ENCODE measurements at places on chromosomes 1 and 21.

- DNase-seq, result no peak
These were observed 33.5 kb downstream of the CTBS start for GRCh38 chr1:84540759-84541158.

GRCh38 chr1:147214325-147214724, 10.8 kb downstream of the FMO5 start:
- DNase-seq, result no peak

DNA sequence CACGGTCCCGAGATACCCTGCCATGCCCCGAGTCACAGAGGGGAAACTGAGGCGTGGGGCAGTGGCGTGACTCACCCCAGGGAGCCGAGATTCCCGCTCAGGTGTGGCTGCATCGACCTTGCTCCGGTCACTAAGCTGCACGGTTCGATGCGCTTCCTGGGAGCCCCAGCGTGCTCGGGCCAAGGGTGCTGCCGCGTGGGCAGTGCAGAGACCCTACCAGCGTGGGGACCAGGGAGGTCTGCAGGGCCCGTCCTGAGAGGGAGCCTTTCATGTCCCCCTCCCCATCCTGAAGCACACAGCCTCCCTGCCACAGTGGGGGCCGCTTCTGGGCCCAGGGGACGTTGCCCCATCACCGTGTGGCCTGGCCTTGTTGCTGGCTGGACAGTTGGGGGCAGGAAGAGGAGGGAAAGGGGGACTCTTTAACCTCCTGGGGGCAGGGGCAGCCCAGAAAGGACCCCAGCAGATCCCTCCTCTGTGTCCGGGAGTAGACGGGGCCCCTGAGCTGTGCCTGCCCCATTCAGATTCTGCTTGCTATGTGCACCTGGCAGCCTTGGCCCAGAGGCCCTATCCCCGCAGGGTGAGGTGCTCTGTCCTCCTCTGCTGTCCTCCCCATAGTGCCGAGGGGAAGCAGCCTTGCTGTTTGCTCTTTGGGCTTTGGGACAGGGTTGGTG, 52.3 kb downstream of the COL18A1 start:
- no peak for DNase-seq

- peak; percentile 50 for DNase-seq
These were observed 559 bp downstream of the BACH1 start for GRCh38 chr21:29299046-29299915.

DNA sequence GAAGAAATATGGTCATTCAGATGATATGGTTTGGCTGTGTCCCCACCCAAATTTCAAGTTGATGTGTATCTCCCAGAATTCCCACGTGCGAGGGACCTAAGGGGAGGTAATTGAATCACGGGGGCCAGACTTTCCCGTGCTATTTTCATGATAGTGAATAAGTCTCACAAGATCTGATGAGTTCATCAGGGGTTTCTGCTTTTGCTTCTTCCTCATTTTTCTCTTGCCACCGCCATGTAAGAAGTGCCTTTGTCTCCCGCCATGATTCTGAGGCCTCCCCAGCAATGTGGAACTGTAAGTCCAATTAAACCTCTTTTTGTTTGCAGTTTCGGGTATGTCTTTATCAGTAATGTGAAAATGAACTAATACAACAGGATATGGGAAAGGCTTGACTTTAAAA, 1.4 kb upstream of the DPM3 start:
- DNase-seq, result no peak

DNA sequence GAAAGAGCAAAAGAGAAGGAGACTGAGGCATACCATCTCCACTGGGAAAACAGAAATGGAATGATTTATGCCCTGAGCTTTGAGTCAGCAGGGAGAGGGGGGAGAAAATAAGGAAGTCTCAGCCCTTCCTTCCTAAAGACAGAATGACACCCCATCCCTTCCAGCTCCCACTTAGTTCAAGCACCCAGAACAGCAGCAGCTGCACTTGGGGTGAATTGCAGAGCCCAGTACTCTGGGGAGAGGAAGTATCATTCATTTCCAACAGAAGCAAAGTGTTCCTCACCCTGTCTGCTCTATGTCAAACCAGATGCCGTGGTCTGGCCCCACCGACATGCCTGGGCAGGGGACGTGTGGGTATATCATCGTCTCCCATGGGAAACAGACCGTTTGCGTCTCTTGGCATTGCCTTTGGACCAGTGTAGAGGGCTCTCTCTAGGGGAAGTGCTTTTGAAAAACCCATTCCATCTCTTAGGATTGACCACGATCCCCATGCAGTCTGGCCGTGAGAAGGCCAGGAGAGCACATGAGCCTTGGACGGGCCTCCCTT, 1.1 kb upstream of the KCNJ15 start:
- DNase-seq, result no peak

DNA sequence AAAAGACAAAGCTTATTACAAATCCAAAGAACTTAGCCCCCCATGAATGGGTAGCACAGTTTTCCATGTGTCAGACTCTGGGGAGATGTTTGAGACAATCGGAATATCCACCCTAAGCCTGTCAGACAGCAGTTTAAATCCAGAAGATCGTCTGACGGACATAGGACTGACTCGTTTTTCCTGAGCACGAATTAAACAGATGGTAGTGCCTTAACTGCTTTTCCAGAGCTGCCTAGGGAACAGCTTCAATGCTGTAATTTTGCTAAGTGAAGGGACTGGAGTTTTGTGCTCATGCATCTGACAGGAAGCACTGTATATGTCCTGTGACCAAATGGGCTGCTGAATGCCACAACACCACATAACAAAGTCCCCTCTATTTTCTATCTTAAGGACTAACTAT, 48.6 kb downstream of the PCNX2 start:
- DNase-seq, result no peak

- no peak for DNase-seq
These were observed 22.8 kb upstream of the SGIP1 start for GRCh38 chr1:66511118-66511517.

GRCh38 chr1:33653226-33653625, 180.8 kb downstream of the ZSCAN20 start:
- DNase-seq, result no peak

DNA sequence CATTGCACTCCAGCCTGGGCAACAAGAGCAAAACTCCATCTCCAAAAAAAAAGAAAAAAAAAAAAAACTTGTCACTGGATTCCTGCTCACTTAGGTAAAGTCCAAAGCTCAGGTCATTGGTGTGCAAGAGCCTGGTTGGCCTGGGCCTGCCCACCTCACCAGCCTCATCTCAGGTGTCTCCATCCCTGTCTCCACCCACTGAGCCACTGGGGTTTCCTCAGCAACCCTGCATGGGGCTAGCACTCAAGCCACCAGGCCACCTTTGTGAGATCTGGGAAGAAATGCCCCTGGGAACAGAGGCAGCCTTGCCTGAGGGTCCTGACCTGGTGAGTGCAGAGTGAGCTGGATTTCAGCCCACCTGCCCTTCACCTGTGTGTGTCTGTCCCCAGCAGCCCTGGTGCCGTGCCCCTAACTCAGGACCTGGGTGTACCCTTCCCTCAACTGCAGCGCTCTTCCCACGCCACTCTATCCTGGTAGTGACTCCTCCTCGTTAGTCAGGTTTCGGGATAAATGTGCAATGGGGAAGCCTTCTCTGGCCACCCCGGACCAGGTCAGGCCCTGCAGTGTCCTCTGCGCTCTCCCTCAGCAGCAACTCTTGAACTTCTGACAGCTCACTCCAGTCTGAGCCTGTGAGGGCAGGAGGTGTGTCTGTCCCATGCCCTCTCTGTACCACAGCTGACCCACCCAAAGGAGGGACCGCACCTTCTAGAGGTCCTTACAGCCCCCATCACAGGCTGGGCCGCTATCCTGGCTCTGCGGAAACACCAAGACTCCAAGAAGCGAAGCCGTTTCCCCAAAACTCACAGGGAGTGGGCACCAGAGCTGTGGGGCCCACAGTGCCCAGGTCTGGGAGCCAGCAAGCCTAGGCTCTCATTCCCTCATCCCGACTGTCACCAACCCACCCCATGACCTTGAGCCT, 3.3 kb downstream of the PDZK1IP1 start:
- no peak for DNase-seq

DNA sequence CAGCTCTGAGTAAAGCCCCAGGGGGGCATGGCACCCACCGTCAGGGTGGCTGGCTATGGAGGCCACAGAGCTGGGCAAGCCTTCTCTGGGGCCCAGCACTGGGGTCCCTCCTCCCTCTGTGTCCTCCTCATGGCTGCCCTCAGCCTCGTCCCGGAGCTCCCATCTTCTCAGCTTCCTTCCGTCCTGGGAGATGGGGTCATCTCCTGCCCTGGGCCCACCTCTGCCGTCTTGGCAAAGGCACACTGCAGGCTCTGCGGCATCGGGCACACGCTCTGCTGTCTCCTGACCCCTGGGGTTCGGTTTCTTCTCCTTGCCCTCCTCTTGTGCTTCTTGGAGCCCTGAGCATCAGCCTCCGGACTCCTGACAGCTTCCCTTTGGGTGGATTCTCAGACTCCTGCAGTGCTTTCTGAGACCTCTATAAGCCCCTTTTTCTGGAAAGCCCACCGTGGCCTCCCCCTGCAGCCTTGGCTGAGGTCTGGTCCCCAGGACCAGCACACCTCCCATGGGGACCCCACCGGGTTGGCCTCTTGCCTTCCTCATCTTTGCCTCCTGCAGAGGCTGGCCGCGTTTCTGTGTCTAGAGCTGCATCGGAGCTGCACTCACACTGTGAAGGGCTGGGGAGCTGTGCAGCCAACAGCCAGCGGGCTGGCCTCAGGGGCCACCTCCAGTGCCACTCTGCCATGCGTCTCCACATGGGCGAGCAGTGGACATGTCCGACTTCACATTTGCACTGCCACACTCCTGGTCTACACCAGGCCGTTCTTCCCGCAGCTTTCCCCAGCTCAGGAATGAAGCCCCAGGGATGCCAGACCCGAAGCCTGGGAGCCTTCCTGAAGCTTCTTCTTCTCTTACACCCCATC, 11.6 kb downstream of the UMODL1 start:
- no peak for DNase-seq

- no peak for DNase-seq
These were observed 1.4 kb upstream of the WDR26 start for GRCh38 chr1:224435999-224436398.

GRCh38 chr21:33418691-33419090, 15.5 kb downstream of the IFNGR2 start:
- no peak for DNase-seq

DNA sequence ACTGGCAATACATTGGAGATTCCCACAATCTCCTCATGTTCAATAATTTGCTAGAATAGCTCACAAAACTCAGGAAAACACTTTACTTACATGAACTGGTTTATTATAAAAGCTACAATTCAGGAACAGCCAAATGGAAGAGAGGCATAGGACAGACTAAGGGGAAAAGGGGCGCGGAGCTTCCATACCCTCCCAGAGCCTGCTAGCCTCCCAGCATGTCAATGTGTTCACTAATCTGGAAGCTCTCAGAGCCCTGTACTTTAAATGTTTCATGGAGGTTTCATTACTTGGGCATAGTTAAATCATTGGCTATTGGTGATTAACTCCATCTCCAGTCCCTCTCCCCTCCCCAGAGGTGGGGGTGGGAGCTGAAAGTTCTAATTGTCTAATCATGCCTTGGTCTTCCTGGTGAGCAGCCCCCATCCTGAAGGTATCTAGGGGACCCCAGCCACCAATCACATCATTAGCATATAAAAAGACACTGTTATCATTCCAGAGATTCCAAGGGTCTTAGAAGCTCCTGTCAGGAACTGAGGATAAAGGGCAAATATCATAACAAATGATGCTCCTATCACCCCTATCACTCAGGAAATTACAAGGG, 10.9 kb upstream of the DMRTB1 start:
- no peak for DNase-seq

GRCh38 chr1:12369258-12369657, 139.4 kb downstream of the VPS13D start:
- no peak for DNase-seq

DNA sequence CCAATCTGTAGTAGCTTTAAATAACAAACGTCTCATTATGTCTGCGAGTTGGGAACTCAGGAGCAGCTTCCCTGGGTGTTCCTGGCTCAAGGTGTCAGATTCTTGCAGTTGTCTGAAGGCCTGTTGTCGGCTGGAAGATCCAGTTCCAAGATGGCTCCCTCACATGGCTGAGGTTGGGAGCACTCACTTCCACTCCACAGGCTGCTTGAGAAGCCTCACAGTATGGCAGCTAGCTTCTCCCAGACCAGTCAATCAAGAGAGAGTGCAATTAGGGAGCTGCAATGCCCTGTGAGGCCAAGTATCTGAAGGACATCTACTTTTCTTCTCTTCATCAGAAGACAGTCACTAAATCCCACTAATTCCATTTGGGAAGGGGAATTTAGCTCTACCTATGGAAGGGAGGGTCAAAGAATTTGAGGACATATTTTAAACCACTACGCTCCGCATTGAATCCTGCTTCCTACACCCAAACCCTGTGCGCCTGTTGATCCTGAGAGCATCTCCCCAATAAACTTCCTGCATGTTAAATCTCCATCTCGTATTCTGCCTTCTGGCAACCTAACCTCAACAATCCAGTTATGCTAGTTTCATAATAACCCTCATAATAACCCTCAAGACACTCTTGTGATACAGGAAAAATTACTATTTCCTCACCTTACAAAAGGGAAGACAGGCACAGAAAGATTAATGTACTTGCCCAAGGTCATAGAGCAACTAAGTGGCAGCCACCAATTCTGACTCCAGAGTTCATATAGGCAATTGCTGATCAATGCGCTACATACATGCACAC, 3.6 kb upstream of the VPS26C start:
- no peak for DNase-seq

GRCh38 chr1:214438075-214438474, 113.3 kb downstream of the PTPN14 start:
- DNase-seq, result no peak

GRCh38 chr1:80540149-80540548, 1260.6 kb upstream of the ADGRL2 start:
- no peak for DNase-seq

All from stimulated activated CD8-positive, alpha-beta memory T cell treated with anti-CD3 and anti-CD28 coated beads, Interleukin-7, amount 100 ng/mL, for 48 hours (primary cell).